ENCODE measurements at places on chromosomes 3 and 15.

- peak; percentile 50 for DNase-seq
Measured at GRCh38 chr3:62554264-62554799, 181.0 kb upstream of the FEZF2 start.

GRCh38 chr3:160973067-160973809 is 131.9 kb downstream of the B3GALNT1 start:
- DNase-seq, result no peak

DNA sequence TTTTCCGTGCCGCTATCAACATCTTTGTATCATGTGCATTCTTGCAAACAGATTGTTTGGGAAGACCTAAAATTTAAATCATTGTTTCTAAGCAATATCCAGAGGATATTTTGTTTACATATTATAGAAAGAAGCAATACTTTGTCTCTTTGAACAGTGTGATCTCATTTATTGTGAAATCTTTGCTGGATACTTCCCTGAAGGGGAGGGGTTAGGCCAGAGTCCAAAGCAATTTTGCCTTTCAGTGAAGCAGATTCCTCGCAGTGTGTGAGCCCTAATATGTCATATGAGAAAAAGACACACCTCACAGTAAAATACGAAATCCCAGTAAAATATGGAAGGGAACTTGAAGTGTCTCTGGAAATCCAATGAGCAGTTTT is 158.7 kb upstream of the SLCO3A1 start:
- no peak for DNase-seq

- DNase-seq, result peak; percentile 23
Measured at GRCh38 chr15:63939531-63940130, 105.9 kb upstream of the HERC1 start.

- DNase-seq, result peak; percentile 85
Measured at GRCh38 chr15:26294059-26294689, 431.0 kb upstream of the ATP10A start.

Data from mesendoderm (in vitro differentiated cells).